ENCODE measurements at places on chromosomes 2 and 18.

- DNase-seq, result no peak
These were observed 18.1 kb downstream of the ZAP70 start for GRCh38 chr2:97731274-97732020.

DNA sequence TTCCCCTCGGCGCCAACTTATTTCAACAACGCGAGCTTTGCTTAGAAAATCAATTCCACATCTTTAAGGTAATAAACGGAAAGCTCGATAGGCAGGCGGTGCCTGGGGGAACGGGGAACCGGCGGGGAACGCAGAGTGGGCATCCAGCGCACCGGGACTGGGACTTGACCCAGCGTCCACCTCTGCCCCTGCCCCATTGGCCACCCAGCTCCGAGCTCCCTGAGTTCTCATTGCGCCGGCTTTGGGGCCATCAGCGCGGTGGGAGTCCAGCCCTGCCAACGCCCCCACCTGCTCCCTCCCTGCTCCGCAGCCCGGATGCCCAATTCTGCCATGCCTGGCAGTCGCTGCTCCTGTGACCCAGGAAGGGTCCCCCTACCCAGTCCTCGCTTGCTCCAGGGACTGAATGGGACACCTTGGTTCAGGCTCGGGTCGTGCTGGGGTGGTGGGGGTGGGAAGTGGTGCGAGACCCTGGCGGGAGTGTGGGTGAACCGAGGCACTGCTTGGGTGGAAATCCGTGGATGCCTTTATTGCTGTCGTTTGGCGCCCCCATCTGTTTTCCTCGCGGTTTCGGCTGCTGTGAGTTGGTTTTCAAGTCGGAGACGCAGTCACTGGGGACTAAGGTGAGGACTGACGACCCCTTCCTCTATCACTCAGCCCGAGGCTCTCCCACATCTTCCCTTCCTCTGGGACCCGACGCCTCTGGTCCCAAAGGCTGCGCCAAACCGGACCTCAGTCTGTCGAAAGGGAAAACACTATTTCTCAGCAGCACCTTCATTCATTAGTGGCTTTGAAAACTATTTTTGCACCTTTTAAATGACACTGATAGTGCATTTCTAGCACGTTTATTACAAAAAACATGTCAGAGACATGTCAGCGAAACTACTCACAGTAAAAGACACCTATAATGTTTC is 2.4 kb upstream of the EVX2 start:
- peak; percentile 85 for DNase-seq

- no peak for DNase-seq
These were observed 386.7 kb upstream of the CDH7 start for GRCh38 chr18:65363911-65364632.

DNA sequence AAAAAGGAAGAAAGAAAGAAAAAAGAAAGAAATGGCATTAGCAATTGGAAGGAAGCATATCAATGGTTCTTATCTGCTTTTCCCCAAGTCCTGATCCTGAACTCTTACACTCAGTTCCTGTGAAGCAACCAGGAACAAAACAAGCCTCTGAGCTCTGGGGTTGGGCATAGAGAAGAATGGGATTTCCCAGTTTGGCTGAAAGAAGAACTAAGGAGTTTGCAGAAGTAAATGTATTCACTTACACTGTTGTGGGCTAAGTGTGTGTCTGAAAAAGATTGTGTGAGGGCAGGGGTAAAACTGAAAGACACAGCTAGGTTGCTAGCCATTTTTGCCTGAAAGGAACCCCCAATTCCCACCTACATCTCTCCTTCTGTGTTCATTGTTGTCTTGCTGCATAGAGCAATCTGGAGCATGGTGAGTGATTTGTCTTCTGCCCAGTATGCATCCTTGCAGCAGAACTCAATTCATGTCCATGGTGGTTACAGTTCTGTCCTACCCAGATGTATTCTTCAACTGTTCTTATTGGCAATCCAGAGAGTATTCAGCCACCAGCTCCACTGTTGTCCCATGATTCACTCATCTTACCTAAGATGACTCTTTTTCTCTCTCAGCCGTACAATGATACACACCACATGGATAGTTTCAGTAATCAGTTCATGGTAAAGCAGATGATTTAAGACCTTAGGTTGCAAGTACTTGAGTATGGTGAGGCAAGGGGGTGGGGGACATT is 348.7 kb downstream of the ARHGAP15 start:
- no peak for DNase-seq

DNA sequence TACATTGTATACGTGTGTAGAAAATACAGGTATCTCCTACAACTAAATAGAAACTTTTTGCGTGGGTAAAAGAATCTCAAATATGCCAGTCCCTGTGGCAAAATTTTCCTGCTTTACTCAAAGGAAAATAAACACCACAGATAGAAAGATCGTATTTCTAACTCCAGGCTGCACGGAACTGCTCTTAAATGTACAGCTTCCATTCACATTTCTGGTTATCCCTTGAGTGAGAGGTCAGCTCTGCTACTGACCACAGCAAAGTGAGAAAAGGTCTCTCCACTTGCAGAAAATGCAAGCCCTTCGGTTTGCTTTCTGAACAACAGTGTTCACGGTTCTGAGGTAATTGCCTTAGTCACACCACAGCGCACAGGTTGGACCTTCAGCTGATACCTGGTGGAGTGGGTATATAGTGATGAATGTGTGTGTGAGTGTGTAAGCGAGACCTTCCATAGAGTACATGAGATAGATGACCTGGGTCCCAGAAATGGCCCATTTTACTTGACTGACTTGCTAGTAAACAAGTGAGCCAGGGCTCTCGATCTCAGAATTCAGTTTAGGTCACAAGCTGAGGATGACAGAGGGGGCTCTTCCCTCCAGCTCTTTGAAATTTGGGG is 52.1 kb downstream of the ALPK2 start:
- DNase-seq, result no peak

GRCh38 chr2:237604960-237605359 is 14.4 kb upstream of the RAB17 start:
- DNase-seq, result peak; percentile 73

- DNase-seq, result no peak
These were observed 48.8 kb downstream of the MAPRE2 start for GRCh38 chr18:35089891-35090550.

- no peak for DNase-seq
These were observed 324.1 kb downstream of the LPIN1 start for GRCh38 chr2:12070581-12070980.

- no peak for DNase-seq
These were observed 1.4 kb downstream of the ALPI start for GRCh38 chr2:232457121-232458011.

- DNase-seq, result peak; percentile 21
These were observed 27.0 kb downstream of the DNMT3A start for GRCh38 chr2:25314514-25315315.

- DNase-seq, result peak; percentile 94
These were observed at the start of gene VSNL1 for GRCh38 chr2:17540093-17540812. Gene VSNL1 (plus strand): TSS chr2:17540696. CDS start chr2:17592075, 51,379 bp downstream.

DNA sequence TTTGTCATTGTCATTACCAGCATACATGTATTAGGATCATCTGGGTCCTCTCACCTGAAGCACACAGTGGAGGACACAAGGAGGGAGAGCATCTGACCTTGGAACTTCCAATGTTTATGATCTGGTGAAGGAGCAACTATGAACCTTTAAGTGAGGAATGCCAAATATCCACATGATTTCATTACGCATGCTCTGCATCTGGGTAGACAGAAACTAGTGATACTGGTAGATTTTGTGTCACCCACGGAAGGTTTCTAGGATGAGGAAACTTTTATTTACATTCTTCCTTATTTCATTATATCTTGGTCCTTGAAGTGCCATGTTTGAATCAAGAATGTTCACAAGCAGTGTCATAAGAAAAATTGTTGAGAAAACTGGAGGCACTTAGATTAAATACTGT is 32.1 kb downstream of the SPC25 start:
- no peak for DNase-seq

DNA sequence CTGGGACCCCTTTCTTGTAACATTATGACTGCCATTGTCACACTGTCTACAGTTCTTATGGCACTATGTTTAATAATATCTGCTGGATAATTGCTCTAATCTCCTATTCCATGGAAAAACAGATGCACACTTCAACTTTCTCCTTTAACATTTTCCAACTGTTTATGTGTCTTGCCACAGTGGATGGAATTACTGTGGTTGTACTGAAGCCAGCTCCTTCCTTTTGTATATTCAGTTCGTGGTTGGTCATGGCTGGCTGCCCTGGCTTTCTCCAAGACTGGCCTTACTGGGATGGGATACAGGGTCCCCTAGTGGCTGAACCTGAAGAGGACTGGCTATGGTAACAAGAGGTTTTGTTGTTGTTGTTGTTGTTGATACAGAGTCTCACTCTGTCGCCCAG is 113.9 kb downstream of the SS18 start:
- no peak for DNase-seq

GRCh38 chr18:55743736-55744135 is 155.7 kb upstream of the TCF4 start:
- DNase-seq, result no peak

GRCh38 chr2:101823347-101823791 is 125.9 kb downstream of the MAP4K4 start:
- DNase-seq, result peak; percentile 85

GRCh38 chr2:128781166-128781565 is 462.5 kb upstream of the HS6ST1 start:
- DNase-seq, result no peak

- no peak for DNase-seq
These were observed 120.9 kb upstream of the NFATC1 start for GRCh38 chr18:79274823-79275222.

GRCh38 chr2:98959810-98960507 is 23.9 kb upstream of the CRACDL start:
- DNase-seq, result no peak

DNA sequence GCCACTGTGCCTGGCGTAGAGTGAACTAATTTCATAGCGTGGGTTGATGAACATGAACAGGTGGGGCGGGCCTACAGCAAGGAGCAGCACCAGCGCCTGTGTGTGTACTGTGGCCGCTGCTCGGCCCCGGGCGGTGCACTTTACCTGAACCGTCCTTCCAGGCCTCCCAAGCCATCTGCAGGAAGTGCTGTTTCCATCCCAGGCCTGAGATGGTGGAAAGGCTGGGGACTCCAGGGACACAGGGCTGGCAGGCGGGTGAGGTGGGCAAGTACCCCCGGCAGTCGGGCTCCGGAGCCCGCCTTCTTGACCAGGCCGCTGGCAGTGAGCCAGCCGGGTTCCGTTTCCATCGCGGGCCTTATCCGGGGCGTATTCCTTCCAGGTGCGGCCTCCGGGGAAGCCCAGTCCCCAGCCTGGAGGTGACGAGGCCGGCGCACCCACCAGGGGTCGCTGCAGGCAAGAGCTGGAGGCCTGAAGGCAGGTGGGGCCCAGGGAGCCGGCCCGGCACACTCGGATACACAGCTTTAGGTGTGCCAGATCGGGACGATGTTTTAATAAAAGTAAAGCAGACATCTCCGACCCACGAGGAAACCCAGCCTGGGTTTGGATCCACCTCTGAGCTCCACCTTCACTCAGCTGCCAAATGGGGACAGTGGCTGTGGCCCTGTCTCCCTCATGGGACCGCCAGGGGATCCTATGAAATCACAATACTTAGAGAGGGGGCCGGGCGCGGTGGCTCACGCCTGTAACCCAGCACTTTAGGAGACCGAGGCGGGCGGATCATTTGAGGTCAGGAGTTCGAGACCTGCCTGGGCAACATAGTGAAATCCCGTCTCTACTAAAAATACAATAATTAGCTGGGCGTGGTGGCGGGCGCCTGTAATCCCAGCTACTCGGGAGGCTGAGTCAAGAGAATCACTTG is 22.7 kb upstream of the PDIA6 start:
- peak; percentile 91 for DNase-seq

GRCh38 chr2:223214394-223215253 is 162.6 kb downstream of the KCNE4 start:
- no peak for DNase-seq

DNA sequence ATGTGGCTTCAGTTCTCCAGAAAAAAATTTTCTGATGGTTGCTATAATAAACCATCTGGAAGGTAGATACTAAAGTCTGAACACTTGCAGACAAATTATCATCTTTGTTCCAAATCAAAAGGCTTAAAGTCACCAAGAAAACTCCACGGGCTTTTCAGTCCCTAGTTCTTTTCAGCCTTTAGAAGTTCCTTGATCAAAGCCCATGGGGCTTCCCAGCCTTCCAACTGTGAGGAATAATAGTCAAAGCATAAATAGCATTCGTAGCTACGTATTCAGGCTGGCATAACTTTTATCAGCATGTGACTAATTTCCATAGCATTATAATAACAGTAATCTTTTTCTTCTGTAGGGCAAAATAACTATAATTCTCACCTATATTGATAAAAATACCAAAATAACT is 13.9 kb downstream of the SCG2 start:
- DNase-seq, result no peak

DNA sequence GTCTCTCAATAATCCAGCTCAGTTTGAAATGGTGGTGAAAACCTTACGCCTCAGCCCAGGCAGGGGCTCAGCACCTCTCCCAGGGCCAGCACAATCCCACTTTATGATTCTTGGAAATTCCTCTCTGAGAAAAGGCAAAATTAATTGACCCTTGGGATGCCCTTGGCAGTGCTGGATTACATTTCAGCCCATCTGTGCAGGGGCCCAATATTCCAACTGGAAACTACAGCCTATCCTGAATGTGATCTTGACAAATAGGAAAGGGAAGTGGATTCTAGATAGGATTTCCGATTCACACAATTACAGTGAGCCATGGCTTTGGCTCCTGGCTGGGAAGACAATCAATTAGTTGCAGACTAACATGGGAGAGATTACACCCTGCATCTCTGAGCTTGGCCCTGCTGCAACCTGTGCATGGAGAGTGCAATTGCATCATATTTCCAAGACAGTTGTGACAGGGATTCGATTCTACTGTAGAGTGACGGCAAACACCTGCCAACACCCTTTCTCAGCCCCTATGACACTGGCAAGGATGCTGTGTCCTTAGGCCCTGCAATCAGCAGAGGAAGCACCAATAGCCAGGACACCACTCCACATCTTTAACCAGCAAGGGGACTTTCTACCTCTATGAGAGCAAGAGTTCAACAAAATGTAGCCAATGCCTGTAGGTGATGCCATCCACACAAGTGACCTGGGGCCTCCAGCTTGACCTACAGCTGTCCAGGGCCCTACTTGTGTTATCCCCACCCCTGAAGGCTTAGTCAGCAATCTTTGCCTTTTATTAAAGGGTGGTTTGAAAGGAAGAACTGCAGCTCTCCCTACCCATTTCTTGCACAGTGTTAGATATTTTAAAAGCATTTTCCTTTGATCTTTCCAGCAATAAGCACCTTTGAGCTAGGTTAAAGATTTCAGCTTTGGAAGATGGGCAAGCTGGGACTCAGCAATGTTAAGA is 187.2 kb upstream of the HS6ST1 start:
- no peak for DNase-seq

DNA sequence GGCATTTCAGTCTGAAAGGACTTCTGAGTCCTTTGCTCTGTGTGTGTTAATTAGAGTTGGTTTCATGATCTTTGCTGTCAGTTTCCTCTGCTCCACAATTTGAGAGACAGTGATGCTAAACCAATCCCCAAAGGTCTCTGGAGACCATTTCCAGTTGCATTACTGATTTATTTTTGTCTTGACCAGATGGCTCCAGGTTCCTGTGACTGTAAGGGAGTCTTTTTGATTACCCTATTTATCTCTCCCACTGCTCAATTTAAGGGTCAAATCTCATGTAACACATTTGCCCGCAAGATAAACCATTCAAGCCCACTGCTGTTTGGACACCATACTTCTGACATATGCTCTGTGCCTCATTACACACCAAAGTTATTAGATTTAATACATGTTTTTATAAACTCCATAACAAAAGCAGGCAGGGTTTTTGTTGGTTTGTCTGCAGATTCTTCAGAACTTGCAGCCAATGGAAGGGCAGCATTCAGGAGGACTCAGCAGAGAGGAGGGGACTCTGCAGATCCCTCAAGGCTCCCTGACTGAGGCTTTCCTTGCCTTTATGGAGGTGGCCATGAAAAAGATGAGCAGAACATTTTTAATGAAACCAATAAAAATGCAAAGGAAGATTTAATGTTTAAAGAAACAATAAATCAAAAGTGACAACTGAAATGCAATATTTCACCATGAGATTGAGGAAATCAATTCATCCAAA is 889.3 kb upstream of the CELF4 start:
- DNase-seq, result no peak

All from DMS53 (cell line).